ENCODE measurements at places on chromosomes 11 and 22. TPM values are rescaled to one million over a fixed set of nuclear protein-coding genes. Genes with fewer than 3 reads are reported as not detected.

OR52B2 gene
- total RNA-seq: not detected

TRMT112 gene
- total RNA-seq: 175 TPM

SYT9 gene
- not detected for total RNA-seq

ACAT1 gene
- 69.8 TPM for total RNA-seq

LDLRAD3 gene
- 11.5 TPM for total RNA-seq

PNPLA3 gene
- 10.6 TPM for total RNA-seq

FXYD6 gene
- total RNA-seq: not detected

ST13 gene
- total RNA-seq: 172 TPM

MMP12 gene
- 0.59 TPM for total RNA-seq

C11orf16 gene
- total RNA-seq: not detected

COPB1 gene
- total RNA-seq: 220 TPM

APOA5 gene
- not detected for total RNA-seq

RGL4 gene
- total RNA-seq: not detected

CADM1 gene
- total RNA-seq: 0.37 TPM

OR10G4 gene
- total RNA-seq: not detected

PTPRCAP gene
- total RNA-seq: 1.1 TPM

MS4A14 gene
- total RNA-seq: not detected

ZBTB16 gene
- 37.1 TPM for total RNA-seq

TYR gene
- not detected for total RNA-seq

WT1 gene
- not detected for total RNA-seq

SEC14L2 gene
- 17.4 TPM for total RNA-seq

CD6 gene
- not detected for total RNA-seq

MOGAT2 gene
- not detected for total RNA-seq

SOX10 gene
- total RNA-seq: not detected

EXPH5 gene
- total RNA-seq: 0.39 TPM

FXYD2 gene
- 0.20 TPM for total RNA-seq

KCNJ5 gene
- total RNA-seq: not detected

NXPE2 gene
- not detected for total RNA-seq

Measured in subcutaneous preadipocyte (primary cell).